Stimulated activated CD4-positive, alpha-beta T cell treated with anti-CD3 and anti-CD28 coated beads, TNF-alpha, amount 100 ng/mL, for 24 hours (primary cell): ENCODE measurements at places on chromosomes 6 and 20.

- no peak for DNase-seq
Observed at GRCh38 chr6:56650191-56650590, 7.5 kb upstream of the DST start.

GRCh38 chr20:40481337-40481736 is 207.7 kb downstream of the MAFB start:
- no peak for DNase-seq

DNA sequence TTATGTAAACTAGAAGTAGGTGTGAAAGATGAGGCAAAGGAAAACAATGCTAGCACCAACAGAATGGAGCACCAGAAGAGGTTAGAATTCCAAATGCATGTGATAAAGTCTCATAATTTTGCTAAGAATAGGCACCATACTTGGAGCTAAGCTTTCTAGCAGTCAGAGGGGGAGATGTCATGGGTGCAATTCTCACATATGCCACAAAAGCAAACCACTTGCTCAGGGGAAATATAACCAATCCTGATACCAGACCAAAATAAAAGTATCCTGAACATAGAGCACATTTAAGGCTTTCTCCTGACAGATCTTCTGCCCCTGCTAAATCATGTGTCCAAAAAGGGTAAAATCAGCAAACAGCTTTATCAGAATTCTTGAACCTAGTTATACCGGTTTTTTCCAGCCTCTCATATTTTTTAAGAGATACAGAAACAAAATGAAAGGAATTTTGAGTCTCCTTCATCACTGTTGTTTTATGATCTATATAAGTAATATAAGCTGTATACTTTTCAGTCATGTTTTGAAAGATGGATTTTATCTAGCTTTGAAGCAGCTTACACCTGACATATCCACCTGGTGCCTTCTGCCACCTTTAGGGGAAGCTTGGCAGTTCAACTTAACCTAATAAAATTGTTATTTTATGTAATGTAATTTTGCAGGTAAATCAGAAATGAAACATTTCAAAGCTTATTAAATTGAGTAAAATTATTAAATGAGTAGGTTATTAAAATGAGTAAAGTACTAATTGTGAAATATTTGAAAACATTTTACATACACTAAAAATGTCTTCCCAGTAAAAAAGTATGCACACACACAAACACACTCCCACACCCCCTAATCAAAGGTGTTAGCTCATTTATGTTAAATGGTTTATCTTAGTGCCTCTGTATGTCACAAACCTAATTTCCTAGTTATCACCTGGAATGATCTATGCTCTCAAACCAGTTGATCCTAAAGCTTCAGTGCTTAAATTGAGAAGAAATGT is 2.8 kb downstream of the SPO11 start:
- no peak for DNase-seq

DNA sequence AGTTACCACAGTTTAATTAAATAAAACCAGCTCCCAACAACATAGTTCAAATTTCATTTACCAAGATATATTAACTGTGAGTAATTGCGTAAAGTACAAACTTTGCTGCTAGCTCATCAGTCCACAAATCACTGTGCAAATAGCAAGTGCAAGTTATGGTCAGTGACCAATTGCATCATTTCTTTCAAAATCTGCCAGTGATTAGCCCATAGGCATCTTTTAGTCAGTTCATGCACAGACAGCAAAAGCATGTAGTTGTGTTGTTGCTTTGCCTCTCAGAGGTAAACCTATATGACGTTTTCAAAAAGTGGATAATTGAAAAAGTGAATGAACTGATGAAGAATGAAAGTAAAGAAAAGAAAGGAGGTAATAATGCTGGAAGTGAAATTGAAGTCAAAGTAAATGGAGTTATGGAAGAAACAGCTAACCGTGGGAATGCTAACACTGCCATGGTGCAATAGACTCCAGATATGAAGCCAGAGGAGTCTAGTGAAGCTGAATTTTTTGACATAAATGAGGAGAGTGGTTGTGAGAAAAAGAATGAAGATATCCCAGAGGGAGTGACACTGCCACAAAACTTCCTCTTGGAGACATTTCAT is 36.5 kb downstream of the ENPP1 start:
- DNase-seq: no peak

- DNase-seq: no peak
Observed at GRCh38 chr20:23365390-23366165, 3.6 kb downstream of the GZF1 start.
